ENCODE measurements at places on chromosomes 1 and 21.

- DNase-seq = no peak
Measured at GRCh38 chr1:244065960-244066388, 14.9 kb downstream of the ZBTB18 start.

DNA sequence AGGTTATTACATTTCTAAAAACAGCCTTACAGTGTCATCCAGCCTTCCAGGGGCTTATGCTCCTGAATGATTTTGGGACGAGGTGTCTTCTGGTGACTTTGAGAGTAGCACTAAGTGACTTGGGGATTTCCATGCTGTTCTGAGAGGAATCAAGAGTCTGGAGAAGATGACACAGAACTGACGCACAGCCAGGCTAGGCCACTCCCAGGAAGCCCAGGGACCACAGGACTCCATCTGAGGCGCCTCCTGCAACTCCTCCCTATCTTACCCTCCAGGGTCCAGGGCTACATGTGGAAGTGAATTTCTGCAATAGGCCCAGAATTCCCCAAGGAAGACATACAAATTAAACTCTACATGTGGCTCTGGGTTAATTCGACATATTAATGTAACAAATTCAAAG, 92.5 kb downstream of the SLC25A24 start:
- DNase-seq = no peak

DNA sequence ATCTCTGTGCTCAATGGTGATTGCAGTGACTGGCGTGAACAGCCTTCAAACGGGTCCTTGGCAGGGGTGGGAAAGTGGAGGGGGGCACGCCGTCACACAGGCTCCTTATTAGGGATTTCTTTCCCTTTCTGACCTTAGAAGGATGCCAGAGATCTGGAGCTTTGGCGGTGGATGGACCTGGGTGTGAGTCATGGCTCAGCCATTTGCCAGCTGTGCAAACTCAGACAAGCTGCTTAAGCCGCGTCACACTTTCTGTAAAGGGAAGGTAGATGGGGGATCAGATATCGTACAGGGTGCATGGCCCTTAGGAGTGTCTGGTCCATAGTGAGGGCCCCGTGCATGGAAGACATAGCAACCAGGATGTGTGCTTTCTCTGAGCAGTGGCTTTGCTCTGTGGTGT, 48.3 kb upstream of the C1orf174 start:
- DNase-seq = peak; percentile 25

DNA sequence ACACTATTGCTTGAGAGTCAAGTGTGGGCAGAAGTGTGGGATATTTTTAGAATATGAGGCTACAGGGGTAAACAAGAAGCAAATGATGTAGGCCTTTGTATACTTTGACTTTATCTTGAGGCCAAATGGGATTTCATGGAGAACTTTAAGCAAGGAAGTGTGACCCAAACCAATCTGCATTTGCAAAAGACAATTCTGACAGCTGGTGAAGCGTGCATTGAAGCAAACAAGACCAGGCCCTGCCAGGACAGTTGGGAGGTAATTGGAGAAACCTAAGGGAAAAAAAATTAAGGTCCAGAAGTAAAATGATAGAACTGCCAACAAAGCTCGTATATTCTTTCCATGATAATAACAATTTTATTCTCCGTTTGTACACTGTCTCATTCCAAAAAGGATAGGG, 168.3 kb downstream of the TM2D1 start:
- no peak for DNase-seq

DNA sequence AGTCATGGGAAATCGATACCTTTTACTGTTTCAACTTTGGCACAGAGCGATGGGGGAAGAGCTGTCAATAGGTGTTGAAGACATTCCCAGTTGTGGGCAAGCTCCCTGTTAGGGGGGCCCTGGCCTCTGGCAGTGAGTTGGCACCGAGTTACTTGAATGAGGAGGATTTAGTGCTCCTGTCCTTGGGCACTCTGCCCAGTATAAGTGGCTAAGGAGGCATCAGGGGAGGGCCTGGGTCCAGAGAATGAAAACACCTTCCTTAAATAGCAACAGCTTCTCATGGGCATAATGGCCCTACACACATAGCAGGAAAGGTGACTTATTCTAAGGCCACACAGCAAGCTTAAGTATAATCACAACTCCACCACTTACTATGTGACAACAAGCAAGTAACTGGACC, 664.4 kb downstream of the PTPRU start:
- no peak for DNase-seq

DNA sequence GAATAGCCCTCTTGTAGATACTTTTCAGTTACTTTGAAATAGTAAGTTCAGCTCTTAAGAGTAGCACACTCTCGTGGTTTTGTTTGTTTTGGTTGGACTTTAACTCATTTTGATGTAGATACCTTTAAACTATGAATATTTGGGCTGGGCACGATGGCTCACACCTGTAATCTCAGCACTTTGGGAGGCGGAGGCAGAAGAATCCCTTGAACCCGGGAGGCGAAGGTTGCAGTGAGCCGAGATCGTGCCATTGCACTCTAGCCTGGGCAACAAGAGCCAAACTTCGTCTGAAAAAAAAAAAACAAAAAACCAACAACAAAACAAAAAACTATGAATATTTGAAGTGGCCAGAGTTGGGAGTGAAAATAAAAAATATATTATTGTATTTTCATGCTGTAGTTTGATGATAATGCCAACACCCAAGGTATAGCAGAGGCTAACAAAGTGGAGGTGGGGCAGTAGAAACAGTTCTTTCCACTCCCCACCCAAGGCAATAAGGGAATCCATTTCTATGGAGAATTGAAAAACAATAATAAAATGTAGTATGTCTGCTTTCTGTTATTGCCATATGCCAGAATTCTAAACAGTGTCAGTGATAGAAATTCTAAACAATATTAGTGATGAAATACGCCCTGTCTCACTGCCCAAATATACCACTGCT, 1.7 kb downstream of the ZNF326 start:
- DNase-seq = no peak

- peak; percentile 76 for DNase-seq
Measured at GRCh38 chr1:1059494-1060280, 14.4 kb downstream of the RNF223 start.

DNA sequence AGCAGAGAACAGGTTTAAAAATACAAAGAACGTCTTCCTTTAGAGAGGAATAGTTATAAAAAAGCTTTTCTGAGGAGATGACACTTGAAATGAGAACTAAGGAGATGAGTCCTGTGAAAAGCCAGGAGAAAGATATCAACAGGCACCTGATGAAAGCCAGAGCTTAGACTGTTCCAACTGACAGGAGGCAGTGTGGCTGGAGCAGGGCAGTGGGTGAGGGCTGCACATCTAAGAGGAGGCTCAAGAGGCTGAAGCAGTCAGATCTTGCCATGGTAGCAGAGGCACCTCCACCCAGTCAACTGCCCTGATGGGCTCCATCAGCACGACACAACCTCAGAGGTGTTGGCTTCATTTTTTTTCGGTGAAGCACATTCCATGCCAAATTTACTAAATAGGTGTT, 445.3 kb downstream of the ADGRL2 start:
- DNase-seq = no peak

DNA sequence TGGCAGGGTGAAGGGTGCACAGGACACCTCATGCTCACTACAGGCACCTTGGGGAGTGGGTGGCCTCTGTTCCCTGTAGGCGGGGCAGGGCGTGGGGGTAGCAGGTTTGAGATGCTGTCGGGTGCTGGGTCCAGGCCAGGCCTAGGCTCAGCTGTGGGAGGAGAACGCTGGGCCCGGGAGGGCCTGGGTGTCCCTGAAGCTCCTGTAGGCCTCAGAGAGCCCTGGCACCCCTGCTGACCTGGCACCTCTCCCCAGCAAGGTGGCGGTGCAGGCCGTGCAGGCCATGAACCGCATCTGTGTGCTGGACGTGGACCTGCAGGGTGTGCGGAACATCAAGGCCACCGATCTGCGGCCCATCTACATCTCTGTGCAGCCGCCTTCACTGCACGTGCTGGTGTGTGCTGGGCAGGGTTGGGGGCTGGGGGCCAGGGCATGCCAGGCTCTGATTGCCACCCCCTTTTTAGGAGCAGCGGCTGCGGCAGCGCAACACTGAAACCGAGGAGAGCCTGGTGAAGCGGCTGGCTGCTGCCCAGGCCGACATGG, 2.5 kb upstream of the GJC2 start:
- no peak for DNase-seq

GRCh38 chr1:92310185-92310597, 11.3 kb downstream of the RPAP2 start:
- no peak for DNase-seq

GRCh38 chr1:27602462-27603308, 1.3 kb downstream of the AHDC1 start:
- DNase-seq = no peak

DNA sequence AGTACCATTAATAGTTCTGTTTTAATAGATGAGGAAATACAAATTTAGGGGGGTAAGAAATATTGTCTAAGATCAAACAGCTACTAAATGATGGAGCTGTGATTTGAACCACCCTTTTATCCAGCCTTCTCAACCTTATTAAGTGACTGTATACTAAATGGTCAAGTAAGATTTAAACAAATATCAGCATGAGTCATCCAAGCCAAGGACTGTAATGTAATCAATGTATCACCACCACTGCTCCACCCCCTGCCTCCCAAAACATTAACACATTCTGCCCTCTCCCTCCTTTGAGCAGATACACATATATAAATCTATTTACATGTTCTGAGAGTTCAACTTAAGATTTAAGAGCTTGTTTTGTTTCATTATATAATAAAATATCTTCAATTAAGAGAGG, 58.9 kb downstream of the LRRC40 start:
- no peak for DNase-seq

- no peak for DNase-seq
Measured at GRCh38 chr1:156157966-156158365, 4.6 kb downstream of the SEMA4A start.

- DNase-seq = no peak
Measured at GRCh38 chr1:151562661-151563060, 22.6 kb downstream of the TUFT1 start.

DNA sequence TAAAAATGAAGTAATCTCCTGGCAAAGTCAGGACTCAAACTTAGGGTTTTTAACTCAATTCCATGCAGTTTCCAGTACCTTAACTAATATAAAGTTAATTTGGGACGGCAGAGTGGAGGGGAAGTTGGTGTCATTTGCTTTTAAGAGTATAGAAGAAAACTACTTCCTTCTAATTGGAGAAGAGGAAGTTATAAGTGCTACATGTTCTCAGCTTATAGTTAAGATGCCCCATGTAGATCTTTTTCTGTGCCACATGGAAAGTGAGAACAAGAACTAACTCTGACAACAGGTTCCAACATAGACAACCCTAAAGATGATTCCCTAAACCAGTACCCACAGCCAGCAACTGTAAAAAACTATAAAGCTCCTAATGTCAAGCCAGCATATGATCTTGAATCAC, 11.5 kb downstream of the RRAGC start:
- DNase-seq = no peak

GRCh38 chr1:40897513-40897912, 35.4 kb upstream of the CITED4 start:
- DNase-seq = no peak

- DNase-seq = no peak
Measured at GRCh38 chr1:177211231-177211630, 40.5 kb downstream of the BRINP2 start.

- no peak for DNase-seq
Measured at GRCh38 chr1:207858281-207858680, 52.6 kb downstream of the CD34 start.

DNA sequence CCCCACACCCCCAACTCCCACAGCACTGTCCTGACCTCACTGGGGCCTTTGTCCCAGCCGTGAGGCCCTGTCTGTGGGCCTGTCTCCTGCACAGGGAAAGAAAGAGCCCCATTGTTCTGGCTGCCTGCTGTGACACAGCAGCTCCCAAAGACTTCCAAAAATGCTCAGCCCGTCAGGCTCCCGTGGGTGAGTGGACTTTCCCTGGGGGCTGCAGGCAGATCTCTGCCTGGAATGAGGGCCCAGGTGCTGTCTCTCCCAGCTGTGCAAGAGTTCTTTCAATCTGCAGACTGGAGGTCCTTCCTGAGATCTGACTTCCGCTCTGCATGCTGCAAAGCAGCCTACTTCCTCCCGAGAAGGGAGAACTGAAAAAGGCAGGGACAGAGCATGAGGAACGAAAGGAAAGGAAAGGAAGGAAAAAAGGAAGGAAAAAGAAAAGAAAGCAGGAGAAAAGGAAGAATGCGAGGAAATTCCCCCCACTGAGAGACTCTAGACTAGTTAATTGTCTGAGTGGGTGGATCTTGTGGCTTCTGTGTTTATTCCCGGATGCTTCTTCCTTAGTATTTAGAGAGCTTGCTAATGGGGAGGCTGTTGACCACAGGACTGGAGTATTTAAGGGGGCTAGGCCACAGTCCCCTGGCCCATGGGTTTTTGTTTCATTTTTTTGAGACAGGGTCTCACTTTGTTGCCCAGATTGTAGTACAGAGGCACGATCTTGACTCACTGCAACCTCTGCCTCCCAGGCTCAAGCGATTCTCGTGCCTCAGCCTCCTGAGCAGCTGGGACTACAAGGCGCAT, 15.0 kb downstream of the NES start:
- no peak for DNase-seq

DNA sequence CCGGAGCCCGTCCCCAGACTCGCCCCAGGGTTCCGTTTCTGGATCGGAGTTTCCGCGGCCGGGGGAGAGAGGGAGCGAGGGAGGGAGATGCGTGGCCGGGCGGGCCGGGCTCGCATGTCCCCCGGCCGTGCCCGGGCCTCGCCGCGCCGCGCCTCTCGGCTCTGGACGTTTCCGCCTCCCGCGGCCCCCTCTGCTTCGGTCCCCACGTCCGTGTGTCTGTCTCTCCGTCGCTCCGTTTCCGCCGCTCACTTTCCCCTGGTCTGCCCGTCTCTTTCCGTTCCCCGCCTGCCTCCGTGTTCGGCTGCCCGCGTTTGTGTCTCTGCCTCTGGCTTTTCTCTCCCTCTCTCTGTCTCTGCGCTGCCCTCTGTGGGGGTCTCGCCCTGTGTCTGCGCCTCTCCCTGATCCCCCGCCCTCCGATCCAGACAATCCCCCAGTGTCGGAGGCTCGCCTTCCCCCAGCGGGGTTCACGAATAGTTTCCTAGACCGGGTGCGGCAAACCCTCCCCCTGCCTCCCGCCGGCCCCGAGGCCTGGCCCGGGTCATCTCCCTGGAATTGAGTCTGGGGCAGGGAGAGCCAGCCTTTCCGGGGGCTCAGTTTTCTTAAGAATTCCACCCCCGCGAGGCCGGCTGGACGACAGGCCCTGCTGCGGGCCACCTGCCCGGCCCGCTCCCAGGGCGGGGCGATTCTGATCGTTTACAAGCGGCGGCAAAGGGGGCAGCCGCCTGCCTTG, 735 bp downstream of the NBL1 start:
- no peak for DNase-seq
